COLO829 (cell line): ENCODE measurements at places on chromosomes 1 and 21.

- no peak for DNase-seq
Measured at GRCh38 chr1:17600321-17600720, 60.8 kb downstream of the ARHGEF10L start.

DNA sequence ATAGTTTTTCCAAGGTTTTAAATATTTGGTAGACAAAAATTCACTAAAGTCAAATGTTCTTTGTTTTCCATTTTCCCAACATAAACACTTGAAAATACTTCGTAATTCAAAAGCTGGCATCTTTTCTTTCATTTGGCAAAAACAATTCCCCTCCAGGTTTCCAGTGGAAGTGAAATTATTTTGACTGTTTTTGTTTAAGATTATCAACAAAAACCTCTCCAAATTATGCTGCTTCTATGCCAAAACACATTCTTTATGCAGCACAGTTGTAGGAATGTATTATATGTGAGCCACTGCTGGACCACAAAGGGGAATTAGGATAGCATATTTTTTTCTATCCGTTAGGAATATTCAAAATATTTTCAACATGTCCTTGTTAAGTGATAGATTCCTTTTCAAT is 44.1 kb downstream of the SLC5A9 start:
- no peak for DNase-seq

- no peak for DNase-seq
Measured at GRCh38 chr1:51072043-51072439, 30.0 kb upstream of the C1orf185 start.

DNA sequence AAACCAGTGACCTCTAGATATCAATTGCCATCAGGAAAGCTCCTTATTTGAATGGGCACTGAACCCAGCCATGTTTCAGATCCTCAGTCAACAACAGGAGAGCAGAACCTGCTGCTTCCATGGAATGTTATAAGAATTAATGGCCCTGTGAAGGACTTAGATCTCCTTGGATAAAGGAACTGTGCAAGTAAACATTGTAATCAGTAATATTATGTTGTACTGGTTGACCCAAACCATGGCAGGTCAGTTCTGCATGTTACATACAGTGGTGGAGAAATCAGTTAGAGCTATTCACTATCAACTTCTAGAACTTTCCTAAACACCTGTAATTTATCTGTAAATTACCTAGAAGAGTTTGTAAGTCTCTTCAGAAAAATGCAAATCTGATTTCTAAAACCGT is 11.2 kb upstream of the CLDN8 start:
- DNase-seq: no peak

GRCh38 chr1:168054117-168054516 is 82.6 kb downstream of the GPR161 start:
- DNase-seq: no peak

DNA sequence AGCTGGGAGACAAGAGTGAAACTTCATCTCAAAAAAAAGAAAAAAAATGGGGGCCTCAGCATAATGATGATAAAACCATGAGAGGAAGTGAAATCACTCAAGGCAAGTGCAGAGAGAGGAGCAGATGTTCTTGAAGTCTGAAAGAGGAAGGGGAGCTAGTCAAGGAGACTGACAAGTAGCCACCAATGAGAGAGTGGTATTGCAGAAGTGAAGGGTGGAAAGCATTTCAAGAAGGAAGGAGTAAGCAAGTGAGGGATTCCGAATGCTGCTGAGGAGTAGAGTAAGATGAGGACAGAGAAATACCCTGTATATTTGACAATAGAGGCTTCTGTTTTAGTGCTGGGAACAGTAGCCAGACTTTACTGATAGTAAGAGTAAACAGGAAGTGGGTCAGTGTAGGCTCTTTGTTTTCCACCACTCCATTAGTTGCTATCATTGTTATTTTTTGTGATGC is 2.9 kb downstream of the TATDN3 start:
- peak; percentile 74 for DNase-seq

- no peak for DNase-seq
Measured at GRCh38 chr1:89706700-89707012, 73.7 kb downstream of the LRRC8C start.

GRCh38 chr1:51641096-51641495 is 24.2 kb downstream of the OSBPL9 start:
- no peak for DNase-seq

DNA sequence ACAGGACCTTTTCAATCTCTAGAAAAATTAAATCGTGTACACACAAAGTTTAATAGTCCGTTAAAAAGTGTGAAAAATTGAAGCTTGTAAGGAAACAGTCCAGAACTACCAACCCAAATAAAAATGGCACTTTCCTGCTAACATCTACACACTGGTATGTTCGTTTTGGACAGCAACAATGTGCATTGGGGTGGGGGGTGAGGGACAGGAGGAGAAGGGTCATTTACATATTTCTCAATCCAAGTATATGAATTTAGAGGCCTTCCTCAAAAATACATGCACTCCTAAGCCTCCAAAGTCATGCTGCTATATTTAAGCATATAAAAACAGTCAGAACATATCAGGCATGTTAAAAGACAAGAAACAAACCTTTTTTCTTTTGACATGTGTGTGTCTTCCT is 2.5 kb downstream of the PPP1R15B start:
- DNase-seq: no peak

DNA sequence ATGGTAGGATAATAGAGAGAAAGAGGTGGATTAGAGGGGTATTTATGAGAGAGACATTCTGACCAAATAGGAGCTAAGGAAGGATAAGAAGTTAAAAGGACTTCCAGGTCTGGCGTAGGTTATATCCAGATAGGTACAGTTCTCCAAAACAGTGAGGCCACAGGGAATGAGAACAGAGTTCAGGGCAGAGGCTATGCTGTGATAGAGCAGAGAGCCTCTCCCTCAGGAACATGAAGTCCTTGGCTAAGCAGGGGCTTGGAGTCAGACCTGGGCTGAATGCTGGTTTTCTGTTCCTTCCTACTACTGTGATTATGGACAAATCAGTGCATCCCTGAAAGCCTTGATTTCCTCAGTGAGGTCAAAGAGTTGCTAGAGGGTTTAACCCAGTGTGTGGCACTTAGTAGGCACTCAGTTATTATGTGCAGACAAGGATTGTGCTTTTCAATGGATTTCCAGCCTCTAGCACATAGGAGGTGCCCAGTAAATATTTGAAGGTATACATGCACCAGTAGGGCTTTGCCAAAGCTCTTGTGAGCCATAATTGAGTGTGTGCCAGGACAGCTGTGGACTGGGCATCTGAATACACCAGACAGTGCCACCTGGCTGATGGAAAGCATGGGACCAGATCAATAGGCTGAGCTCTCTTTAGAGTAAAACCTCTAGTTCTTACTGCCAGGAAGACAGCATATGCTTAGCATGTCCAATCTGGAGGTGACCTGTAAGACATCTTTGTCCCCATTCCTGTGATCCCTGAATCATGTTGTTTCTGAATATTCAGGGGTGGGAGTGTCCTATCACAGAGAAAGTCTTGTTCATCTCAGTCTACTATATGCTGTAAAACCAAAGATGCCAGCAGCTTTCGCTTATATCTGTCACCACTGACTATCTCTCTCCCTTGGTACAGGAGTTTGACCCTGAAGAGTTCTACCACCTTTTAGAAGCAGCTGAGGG is 111.1 kb downstream of the PIK3R3 start:
- no peak for DNase-seq

- DNase-seq: peak; percentile 90
Measured at GRCh38 chr1:16032388-16033102, 10.7 kb downstream of the CLCNKA start.

DNA sequence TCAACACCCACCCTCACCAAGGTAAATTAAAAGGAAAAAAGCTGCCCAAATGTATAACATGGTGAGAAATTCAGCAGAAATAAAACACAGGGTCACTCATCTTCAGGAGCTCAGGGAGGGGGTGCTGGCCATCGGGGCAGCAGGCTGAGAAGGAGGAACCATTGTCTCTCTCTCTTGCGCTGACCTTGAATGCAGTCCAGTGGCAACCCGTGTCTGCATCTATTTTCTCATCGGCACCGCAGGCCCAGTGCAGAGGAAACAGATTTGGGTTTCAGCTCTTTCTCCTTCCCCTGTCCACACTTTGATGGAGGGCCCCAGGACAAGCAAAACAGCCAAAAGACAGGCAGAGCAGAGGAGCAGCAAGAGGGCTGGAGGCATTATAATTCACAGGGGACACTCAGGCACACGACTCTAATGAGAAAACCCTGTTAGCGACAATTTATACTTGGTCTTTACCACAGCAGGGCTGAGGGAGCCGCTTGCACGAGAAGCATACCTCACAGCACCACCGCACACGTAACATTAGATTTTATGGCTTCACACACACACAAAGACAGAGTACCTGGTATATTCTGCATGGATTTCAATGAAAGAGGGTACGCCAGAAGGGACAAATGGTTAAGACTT is 18.6 kb downstream of the MKNK1 start:
- no peak for DNase-seq

DNA sequence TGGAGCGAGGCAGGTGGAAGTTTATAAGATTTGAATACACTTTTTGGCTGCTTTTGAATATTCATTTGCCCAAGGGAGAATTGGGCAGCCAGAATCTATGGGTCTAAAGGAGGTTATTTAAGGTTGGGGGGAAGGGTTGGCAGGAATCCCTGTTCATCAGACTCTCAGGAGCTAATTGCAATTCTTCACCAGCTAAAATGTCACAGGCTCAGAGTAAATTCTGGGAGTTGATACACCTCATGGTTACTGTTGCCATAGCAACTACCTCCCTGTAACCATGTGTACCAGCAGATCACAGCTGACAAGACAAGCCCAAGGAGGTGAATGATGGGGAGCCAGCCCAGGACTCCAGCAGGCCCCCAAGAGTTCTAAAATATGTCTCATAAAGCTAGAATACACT is 75.5 kb downstream of the CAMK2N1 start:
- no peak for DNase-seq

DNA sequence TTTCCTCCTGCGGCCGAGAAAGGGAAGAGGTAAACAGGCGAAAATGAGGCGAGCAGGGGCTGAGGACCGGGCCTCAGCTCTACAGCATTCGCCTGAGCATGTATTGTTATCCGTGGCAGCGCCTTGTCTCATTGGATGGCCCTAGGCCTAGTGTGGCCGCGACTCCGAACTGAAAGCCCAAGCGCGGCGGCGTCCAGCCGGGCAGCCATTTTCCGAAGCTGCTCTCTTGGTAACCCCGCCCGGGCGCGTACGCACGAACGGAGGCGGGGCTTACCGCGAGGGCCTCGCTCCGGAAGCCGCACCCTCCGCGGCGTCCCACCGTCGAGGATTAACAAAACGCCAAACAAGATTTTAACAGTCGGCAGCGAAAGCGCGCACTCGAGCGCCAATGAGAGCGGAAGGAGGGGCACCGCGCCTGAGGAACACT is 797 bp upstream of the USP1 start:
- no peak for DNase-seq

DNA sequence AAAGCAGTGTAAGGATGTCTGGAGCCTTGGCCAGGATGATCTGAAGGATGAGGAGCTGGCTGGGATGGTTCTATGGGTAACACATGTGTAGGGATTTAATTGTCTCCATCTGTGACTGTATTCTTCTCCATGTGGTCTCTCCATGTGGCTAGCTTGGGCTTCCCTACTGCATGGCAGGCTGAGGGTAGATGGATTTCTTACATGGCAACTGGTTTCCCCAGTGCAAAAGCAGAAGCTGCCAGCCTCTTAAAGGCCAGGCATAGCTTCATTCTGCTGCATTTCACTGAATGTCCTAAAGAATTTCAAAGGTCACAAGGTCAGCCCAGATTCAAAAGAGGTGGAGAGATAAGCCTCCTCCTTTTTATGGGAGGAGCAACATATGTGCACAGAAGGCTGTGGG is 61.7 kb downstream of the XCL2 start:
- DNase-seq: no peak

DNA sequence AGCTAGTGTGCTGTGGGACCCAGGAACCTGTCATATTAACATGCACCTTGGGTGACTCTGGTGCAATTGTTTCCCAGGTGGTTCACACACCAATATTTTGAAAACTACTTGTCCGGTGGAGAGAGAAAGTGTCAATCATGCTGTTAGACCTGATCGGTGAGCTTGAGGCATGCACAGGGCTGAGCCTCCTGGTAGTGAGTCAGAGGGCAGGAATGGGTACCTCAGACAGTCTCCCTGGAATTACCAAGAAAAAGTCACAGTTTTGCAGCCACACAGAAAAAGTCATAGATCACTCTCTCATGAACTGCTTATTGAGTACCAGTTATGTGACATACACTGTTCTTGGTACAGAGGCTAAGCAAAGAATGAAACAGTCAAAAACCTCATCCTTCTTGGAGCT is 140.1 kb upstream of the NFIA start:
- no peak for DNase-seq

DNA sequence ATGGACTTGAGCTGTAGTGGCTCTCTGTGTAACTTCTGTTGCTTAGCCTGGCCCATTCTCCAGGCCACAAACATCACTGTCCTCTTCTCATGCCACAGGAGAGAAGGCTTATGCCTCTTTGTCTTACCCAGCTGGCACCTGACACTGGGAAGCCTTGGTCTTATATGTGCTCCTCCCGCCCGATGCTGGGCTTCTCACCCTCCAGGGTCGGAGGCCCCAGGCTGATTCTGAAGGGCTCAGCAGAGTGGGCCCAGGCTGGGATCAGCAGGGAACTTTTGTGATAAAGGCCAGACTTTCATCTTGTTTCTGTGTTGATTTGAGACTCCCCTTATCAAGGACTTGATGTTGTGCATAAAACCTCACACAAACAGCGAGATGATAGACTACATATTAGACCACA is 29.8 kb downstream of the TRPM2 start:
- DNase-seq: no peak

- no peak for DNase-seq
Measured at GRCh38 chr1:30739601-30740000, 16.2 kb upstream of the MATN1 start.

GRCh38 chr1:145963265-145964019 is 933 bp downstream of the ANKRD34A start:
- no peak for DNase-seq

GRCh38 chr21:46062471-46063211 is 35.3 kb upstream of the COL6A2 start:
- DNase-seq: no peak

- DNase-seq: no peak
Measured at GRCh38 chr1:211831558-211832323, 1.2 kb upstream of the LPGAT1 start.

- no peak for DNase-seq
Measured at GRCh38 chr1:116819081-116819480, 64.9 kb downstream of the CD2 start.

- DNase-seq: no peak
Measured at GRCh38 chr1:224730965-224731364, 114.8 kb downstream of the CNIH3 start.

GRCh38 chr1:200706111-200706814 is 32.4 kb upstream of the CAMSAP2 start:
- DNase-seq: no peak

DNA sequence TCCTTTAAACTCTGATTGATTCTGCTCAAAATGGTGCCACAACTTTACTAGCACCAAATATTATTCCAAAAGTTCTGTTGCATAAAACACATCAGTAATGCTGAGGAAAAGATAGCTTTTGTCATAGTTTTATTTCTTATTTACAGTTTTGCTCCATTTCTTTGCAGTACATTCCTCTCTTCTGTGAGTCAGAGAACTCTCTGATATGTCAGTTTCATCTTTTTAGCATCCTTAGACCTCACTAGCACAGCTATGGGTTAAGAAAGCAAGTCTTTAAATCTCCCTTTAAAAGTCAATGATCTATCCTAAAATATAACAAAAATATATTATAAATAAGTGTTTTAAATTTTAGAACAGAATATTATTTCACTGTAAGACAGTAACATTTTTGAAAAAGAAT is 356.6 kb upstream of the SNX7 start:
- no peak for DNase-seq

GRCh38 chr1:211359876-211360275 is 33.2 kb downstream of the TRAF5 start:
- DNase-seq: no peak

- no peak for DNase-seq
Measured at GRCh38 chr1:21192284-21192683, 15.6 kb upstream of the EIF4G3 start.
